ENCODE measurements at places on chromosomes 3 and 15.

- DNase-seq, result peak; percentile 60
Observed at GRCh38 chr3:43773273-43774094, 82.7 kb downstream of the ABHD5 start.

GRCh38 chr3:80040067-80040466, 272.3 kb upstream of the ROBO1 start:
- no peak for DNase-seq

- DNase-seq, result no peak
Observed at GRCh38 chr15:40846841-40847222, 3.0 kb downstream of the SPINT1 start.

DNA sequence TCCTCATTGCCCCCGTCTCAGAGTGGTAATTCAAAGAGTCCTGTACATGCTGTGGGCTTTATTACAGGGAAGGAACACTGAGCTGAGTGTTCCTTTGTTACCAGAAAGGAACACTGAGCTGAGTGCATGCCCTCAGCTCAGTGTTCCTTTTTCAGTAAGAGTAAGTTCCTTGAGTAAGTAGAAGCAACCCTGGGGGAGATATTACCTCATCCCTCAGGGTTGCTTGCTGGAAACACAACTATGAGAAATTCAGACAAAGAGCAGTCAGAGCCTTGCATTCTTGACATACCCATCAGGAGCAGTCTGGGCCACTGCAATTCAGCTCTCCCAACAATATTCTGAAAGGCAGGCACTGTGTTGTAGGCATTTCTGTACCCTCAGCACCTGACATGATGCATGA, 17.0 kb downstream of the CHRM5 start:
- DNase-seq, result no peak

DNA sequence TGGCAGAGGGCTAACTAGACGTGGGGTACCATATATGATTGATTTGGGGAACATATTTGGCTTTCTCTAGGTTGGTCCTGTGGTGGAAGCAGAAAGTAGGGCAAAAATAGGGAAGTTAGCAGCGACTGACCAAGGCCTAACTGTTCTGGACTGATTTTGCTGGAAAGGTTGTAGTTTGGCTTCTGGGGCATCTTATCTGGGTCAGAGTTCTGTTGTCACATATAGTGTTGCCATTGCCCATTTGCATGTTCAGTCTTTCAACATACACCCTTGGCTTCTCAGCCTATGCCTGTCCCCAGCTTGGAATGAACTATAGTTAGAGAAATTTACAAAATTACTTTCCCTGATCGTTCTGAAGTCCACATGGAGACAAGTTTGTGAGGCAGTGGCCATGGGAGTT, 426.5 kb downstream of the TBC1D5 start:
- DNase-seq, result no peak

DNA sequence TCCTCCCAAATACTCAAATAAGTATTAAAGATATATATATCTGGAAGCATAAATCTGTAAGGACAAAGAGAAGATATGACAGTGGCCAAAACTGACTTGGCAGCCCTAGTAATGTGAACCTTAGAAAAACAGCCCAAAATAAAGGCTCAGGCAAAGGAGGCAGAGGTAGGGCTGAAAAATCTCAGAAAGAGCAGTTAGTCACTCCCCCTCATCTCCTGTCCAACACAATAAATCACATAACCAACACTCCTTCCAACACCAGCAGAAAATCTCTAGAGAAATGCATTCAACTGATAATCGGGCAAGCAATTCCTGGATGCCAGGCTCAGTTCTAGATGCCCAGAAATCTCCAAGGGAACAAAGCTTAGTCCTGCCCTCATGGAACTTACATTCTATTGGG, 22.1 kb upstream of the CHRM5 start:
- DNase-seq, result no peak

DNA sequence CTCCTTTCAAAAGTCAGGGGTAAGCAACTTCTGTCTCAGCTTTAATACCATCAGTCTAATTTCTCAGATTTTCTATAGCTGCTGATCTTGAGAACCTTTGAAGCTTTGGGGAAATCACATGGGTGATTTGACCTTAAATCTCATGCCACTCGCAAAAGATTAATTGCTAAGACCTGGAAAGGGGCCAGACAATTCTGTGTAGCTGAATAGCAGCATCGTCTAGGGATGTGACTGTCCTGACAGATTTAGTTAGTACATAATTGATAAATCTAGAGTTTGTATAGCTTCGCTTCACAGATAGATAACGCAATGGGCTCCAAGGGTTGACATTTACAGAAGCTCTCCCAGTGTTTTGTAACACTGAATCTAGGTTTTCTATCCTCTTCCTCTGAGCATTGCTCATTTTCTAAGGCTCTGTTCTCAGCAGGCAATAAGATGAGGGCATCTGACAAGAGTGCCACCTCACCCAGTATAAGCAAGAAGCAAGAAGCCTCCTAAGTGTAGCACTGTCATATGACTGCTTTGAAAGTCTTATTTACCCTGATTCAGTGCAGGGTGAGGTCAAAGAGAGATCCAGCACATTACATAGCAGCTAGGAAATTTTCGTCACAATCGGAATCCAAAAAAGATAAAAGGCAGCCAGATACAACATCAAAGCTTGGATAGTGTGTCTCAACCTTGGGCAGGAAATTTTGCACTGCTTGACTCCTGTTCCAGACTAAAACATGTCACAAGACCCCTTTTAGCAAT, 47.7 kb upstream of the DUT start:
- DNase-seq, result no peak

- DNase-seq, result no peak
Observed at GRCh38 chr15:45112591-45113379, 1.2 kb downstream of the DUOX2 start.

- no peak for DNase-seq
Observed at GRCh38 chr15:96336108-96336595, 5.7 kb downstream of the NR2F2 start.

- peak; percentile 60 for DNase-seq
Observed at GRCh38 chr3:179196098-179196497, 47.9 kb downstream of the PIK3CA start.

DNA sequence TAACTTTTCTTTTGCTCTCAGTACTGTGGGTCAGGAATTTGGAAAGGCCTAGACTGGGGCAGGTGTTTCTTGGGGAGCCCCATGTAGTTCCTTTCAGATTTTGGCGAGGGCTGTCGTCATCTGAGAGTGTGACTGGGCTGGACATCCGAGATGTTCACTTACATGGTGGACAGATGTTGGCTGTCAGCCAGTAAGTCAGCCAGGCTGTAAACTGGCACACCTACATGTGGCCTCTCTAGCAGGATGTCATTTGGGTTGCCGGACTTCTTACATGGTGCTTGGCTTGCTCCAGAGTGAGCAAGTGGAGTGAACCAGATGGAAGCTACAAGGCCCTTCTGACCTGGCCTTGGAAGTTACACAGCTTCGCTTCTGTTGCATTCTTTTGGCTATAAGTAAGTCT, 20.7 kb downstream of the TATDN2 start:
- DNase-seq, result no peak

DNA sequence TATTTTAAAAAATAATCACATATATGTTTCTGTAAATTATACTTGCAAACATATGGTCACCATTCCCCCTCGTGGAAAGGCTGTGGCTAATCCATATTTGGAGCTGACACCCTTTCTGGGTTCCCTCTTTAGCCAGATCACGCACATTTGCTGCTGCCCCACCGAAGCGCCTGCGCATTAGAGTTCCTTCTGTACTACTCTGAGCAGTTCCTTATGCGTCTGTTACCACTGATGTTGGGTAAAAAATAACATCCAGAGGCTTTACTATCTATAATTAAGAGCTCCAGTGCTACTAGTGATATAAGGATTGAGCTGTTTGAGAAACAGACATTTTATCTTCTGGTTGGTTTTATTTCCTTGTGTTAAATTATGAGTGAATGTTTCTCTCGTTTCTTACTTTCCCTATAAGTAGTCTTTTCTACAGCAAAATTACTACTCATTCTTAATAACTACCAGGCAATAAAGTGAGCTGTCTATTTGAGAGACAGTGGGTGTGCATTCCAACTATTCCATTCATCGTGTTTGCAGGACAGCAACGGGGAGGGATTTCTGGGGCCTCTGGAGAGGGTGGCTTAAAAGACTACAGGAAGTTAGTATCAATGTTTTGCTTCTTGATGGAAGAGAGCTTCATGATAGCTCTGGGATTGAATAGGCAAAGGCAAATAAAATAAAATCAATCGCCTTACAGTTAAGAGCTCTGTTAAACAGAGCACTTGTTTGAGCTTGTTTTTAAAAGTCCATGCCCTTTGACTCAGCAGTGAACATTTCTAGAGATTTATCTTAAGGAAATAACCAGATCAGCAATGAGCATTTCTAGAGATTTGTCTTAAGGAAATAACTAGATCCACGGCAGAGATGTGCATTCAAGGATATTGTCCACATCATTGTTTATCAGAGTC, 245.2 kb downstream of the CD47 start:
- DNase-seq, result no peak

DNA sequence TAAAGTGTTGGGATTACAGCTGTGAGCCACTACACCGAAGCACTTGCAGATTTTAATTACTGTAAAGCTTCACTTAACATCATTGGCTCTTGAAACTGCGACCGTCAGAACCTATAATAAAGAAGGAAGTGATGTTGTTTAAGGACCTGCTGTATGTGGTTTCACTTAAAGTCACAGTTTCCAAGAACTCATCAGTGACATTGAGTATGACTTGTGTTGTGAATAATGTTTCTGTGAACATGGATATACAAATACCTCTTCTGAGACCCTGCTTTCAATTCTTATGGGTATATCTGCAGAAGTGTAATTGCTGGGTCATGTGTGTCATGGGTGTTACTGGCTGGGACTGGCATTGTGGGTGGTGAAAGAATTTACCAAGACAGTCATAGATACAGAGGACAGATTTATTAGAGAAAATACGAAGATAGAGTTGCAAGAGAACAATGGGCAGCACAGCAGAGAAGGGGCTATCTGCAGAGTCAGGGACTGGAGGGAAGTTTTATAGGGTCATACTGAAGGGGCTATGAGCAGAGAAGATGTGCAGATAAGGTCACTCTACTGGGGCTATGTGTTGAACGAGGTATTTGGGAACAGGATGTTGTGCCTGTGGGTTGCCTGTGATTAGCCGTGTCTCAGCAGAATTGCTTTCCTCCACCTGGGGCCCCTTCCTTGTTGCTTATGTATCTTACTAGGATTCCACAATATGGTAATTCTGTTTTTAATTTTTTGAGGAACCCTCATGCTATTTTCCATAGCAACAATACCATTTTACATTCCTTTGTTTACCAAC, 4.5 kb downstream of the NDUFB5 start:
- DNase-seq, result no peak

- DNase-seq, result no peak
Observed at GRCh38 chr15:44802336-44802735, 66.0 kb downstream of the TRIM69 start.

DNA sequence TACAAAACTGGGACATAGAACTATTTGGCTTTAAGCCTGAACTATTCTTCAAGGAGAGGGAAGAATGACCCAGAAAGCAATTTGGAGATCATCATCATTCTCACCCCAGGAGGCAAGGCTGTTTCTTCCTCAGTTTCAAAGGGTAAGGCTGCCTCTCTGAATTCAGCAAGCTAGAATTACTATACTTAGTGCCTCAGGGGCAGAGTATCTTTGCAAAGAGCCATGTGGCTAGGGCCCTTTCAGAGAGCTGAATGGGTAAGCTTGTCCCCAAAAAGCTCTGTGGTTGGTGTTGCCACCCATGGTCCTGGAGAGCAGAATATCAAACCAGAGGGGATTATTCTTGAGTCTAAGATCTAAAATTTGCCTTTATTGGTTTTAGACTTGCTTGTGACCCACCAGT, 720.3 kb upstream of the ARPP21 start:
- no peak for DNase-seq

GRCh38 chr3:24963762-24964625, 464.1 kb upstream of the RARB start:
- peak; percentile 11 for DNase-seq

DNA sequence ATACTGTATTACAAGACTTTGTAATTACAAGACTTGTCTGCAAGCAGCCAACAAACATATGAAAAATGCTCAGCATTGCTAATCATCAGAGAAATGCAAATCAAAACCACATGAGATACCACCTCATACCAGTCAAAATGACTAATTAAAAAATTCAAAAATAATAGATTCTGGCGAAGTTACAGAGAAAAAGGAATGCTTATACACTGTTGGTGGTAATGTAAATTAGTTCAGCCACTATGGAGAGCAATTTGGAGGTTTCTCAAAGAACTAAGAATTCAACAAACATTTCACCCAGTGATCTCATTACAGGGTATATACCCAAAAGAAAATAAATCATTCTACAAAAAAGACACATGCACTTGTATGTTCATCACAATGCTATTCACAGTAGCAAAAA, 617.5 kb upstream of the CCDC54 start:
- no peak for DNase-seq

DNA sequence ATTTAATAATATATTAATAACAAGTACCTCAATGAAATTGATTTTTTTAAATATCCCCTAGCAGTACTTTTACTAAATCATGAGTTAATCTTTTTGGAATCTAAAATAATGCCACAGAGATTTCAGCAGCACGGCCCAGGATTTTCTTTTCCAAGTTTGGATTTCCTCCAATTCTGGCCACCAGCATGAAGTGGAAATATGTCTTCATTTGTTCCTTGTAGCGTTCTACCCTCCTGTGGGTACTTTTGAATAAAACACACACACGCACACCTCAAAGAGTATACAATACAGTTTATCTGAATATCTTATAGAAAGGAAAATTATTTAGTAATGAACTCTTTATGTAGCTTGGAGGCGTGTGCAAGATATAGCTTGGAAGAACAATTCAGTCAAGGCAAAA, 125.1 kb upstream of the STT3B start:
- DNase-seq, result no peak

- DNase-seq, result no peak
Observed at GRCh38 chr3:13005301-13005700, 67.9 kb downstream of the IQSEC1 start.

- no peak for DNase-seq
Observed at GRCh38 chr3:39907981-39908380, 98.6 kb downstream of the MYRIP start.

DNA sequence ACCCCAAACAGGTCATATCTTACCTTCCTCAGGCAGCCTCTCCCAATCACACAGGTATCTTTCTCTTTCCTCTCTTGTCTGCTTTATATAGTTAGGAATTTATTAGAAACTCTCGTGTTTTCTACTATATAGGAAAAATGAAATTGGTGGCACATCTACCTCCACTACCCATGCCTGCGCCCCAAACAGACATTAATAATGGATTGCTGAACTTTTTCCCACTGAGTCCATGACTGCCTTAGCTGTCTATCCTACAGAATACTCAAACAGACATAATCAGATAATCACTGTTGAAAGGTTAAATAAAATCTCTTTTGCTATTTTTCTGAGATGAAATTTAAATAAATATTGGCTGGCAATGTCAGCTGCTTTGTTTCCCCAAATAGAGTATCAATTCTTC, 55.8 kb upstream of the SLC6A11 start:
- DNase-seq, result no peak

GRCh38 chr3:188360364-188360881, 206.5 kb downstream of the LPP start:
- no peak for DNase-seq
